ENCODE measurements at places on chromosomes 11 and 22.

GRCh38 chr11:111815489-111815888, 49.3 kb upstream of the PPP2R1B start:
- DNase-seq = no peak

- no peak for DNase-seq
These were observed 44.8 kb upstream of the TUB start for GRCh38 chr11:8036002-8036802.

GRCh38 chr22:49721211-49721763, 106.4 kb downstream of the BRD1 start:
- no peak for DNase-seq

- DNase-seq = peak; percentile 95
These were observed 23.4 kb downstream of the PANX1 start for GRCh38 chr11:94151903-94152677.

DNA sequence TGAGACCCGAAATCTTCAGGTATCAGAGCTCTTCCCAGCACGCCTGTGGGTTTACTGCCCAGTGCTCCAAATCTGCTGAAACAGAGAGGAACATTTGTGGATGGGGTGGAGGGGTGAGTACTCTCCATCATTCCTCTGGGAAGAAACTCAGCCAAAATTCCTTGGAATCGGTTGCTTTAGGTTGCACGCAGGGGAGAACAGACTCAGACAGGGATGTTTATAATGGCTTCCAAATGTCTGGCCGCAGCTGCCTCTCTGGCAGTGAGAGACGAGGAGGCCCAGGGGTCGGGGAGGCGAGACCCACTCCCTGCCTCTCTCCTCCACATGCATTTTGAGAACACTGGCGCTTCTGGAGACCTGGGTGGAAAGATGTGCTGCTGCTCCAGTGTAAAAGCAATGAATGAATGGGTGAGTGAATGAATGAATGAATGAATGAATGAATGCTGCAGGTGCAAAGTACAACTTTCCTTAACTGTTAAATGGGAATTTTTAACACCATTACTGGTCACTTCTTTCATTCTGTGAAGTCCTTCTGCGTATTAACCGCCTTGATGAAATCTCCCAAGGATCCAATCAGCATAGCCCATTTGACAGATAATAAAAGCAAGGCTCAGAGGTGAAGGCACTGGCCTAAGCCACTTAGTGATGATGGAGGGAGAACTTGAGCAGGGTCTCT, 437.4 kb downstream of the MIAT start:
- DNase-seq = no peak

DNA sequence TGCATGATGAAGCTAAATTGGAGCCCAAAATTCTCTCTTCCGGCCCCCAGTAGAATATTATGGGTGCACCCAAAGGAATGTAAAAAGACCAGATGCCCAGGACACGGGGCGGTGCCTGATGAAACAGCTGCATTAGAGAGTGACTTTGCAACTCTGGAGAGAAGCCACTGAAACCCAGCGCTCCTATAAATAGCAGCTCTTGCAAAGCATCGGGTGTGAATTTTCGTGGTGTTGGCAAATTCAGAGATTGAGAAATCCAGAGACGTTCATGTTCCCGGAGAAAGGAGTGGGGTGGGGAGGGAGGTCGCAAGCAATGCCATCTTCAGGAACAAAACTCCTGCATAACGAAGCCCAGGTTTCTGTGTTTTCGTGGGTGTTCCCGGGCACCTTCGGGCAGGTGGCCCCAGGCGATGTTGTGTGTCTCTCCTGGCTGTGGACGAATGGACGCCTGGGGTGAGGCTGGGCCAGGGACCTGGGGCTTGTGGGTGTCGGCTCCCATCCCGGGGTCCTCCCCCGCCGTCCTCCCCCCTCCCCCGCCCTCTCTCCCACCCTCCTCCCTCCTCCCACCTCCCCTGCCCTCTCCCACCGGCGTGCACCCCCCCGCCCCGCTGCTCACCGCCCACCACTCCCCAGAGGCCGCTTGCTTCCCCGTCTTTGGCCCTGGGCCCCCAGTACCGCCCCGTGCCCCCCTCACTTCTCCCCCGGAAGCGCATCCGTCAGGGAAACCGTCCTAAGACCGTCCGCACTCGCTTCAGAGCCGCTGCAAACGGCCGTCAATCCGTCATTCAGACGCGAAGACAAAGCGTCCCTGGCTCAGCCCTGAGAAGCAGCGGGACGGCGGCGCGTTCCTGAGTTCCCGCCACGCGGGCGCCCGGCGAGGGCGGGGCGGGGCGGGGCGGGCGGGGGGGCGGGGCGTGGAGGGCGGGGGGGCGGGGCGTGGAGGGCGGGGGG, 26.7 kb upstream of the TOLLIP start:
- peak; percentile 81 for DNase-seq

DNA sequence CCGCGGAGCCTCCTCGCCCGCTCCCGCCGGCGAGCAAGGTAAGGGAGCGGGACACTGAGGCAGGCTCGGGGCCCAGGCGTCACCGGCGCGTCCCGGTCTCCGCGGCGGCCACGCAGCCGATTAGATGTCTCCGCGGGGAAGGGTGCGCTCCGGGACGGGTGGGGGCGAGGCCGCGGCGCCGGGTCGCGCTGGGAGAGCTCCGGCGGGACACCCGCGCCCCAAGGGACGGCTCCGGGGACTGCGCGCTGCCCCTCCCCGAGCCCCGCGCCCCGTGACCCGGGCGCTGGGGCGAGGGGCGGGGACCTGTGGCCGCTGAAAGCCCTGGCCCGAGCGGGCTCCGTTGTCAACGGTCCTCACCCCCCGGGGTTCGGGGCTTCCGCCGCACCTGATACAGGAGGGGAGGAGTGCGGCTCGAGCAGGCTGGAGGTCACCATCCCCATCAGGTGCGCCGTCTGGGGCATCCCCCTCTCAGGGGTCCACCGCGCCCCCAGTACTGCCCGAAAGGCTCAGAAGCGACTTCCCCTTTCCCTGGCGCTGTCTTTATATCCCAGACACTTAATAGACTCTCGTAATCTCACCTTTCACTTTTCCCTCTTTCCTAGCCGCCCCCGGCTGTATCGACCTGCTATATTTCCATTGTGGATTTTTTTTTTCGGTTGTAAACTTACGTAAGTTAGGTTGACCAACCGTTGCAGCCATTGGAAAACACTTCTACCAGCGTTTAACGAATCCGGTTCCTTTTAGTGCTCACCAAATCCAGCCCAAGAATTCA, 573 bp downstream of the PPFIA1 start:
- peak; percentile 56 for DNase-seq

DNA sequence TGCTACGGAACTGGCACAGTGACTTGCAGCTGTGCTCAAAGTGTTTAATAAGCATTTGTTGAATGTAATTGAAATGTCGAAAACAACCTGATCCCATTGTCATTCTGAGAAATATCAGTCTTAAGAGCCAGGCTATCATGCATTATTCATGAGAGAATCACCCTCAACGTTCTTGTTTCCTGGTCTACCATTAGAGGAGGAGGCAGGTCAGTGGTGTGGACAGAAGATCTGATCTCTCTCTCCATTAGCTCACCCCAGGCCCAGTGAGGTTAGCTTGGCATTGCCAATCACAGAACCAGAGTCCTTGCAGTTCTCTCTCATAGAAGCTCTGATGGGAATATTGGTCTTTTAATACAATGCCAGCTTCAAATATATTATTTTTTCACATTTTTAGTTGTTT, 121.1 kb upstream of the SPON1 start:
- no peak for DNase-seq

DNA sequence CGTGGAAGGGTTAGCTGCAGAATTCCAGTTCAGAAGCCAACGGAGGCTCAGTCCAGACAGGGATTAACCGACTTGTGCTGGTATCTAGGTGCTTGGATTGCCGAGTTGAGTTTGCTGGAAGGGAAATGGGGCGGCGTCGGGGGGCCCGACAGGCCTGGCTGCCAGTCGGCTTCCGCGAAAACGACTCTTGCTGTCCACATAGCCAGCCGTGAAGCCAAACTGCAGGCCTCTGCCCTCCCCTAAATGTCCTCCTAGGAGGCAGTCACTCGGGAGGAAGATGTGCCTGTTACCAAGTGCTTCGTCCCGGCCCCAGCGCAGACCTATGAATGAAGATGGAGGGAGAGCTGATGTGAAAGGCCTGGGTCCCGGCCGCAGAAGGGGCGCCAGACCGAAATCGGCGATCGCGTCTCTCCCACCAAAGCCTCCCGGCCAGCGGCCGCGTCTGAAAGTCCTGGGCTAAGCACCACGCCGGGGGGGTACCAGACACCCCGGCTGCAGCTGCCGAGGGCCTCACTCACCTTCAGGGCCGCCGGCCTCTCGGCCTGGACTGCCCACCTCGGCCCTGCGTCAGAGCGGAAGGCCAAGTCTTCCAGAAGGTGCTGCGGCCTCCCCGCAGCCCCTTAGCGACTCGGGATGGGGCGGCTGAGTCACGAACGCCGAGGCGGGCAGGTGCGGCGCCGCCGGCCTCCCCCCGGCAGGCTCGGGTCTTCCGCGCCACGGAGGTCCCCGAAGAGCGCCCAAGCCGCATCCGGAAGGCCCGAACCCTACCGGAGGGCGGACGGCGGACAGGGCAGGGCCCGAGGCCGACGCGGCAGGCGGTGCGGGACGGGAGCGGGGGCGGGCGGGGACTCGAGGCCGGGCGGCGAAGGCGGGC, 7.5 kb downstream of the DPAGT1 start:
- DNase-seq = peak; percentile 50

- no peak for DNase-seq
These were observed 5.3 kb downstream of the TAGLN start for GRCh38 chr11:117204283-117205080.

- DNase-seq = no peak
These were observed 48.8 kb downstream of the MAPK1 start for GRCh38 chr22:21818487-21819182.

DNA sequence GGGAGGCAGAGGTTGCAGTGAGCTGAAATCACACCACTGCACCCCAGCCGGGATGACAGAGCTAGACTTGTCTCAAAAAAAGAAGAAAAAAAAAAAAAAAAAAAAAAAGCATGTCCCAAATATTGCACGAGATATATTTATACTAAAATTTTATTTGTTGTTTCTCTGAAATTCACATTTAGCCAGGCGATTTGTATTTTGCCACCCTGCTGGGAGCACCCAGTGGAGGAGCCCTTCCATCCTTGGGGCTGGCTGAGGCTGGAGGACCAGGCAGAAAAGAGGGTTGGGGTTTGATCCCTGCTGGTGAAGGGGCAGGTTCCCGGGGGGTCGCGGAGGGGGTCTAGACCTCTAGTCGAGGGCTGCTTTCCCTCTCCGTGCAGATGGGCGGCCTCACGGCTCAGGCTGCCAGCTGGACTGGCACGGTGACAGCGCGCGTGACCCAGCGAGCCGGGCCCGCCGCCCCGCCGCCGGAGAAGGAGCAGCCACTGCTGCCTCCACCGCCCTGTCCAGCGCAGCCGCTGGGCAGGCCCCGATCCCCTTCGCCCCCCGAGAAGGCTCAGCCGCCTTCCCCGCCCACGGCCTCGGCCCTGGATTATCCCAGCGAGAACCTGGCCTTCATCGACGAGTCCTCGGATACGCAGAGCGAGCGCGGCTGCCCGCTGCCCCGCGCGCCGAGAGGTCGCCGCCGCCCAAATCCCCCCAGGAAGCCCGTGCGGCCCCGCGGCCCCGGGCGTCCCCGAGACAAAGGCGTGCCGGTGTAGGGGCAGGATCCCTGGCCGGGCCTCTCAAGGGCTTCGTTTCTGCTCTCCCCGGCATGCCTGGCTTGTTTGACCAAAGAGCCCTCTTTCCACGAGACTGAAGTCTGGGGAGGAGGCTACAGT, 952 bp upstream of the CATSPERZ start:
- no peak for DNase-seq

GRCh38 chr11:85647604-85648299, at the start of gene TMEM126A:
Gene TMEM126A, plus strand, starts transcription at chr11:85647967. Its CDS starts 2,289 bp downstream, at chr11:85650256.
- DNase-seq = peak; percentile 93

- DNase-seq = peak; percentile 98
These were observed 99.2 kb downstream of the NAT10 start for GRCh38 chr11:34204396-34205279.

DNA sequence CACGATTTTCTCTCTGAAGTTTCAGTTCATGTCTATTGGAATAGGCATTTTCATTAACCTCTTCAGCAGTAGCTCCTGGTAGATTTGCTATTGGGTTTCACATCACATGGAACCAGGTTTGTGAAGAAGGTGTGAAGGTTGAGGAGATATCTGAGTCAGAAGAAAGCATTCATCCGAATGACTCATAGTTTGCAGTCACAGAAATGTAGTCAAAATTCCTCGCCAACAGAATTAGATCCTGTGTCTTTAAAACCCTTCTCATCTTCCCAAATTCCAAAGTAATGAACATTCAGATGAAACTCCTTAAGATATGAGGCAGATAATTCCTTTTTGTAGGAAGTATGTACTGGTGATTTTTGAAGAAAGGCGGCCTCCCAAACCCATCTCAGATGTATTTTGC, 125.0 kb upstream of the LARGE1 start:
- no peak for DNase-seq

DNA sequence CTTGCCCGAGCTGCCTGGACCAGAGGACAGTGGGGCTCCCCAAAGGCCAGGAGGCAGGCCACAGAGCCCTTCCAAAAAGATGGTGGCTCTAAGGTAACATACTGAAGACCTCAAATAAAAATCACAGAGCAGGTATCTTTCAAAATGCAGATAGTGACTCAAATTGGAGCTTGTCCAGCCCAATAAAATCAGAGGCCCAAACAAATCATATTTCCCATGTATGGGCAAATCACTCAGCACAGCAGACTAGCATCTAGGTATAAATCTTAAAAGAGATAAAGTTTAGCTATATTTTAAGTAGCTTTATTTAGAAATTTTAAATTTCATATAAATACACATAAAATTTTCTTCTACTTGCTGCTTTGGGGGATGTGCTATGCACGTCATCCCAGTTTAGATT, 3.3 kb downstream of the TESMIN start:
- DNase-seq = no peak

DNA sequence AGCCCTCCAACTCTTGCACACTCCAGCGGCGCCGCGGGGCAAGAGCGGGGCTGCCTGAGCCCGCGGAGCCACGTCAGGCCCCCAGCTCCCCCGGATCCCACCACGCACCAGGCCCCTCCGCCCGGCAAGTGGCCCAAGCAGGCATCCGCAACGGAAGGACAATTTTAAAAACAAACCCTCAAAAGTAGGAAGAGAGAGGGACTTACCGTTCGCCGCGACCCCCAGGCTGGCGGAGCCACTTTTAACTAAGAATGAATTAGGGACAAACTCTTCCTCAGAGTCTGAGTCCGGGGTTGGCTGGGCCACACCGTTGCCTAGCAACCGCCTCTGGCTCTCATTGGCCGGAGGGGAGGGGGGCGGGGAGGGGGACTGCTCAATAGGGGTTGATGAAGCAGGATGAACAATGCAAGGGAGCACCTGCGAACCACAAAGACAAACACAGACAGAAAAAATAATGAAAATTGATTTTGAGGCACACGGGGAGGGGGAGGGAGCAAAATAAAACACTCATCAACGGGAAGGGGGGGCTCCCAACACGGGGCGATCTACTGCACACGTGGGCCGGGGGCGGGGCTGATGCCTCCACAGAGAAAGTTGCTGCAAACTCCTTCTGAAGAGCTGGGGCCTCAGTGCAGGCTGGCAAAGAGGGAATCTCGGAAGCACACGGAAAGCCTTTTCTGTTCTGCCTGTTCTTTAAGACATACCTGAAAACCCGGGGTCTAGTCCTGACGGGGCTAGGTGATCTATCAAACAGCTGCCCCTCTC, 387.5 kb upstream of the NARS2 start:
- peak; percentile 29 for DNase-seq

DNA sequence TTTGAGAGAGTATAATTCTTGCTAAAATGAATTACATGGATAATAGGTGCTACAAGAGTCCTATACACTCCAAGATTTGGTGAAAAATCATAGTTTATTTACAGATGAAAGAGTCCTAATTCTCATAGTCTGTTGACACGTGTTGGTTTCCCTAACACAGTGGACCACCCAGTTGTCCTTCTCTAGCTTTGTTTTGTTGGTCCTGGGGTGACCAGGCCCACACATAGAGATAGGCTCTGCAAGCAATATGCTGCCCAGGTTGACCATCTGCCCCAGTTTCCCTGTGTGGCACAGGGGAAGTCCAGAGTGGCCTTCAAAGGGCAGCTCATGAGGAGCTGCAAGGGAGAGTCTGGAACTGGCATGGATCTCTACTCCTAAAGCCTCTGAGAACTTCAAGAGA, 184.9 kb downstream of the MAML2 start:
- DNase-seq = no peak

Data from epithelial cell of esophagus (primary cell).